ENCODE measurements at places on chromosomes 13 and 19.

GRCh38 chr19:17797424-17798201 is 2.7 kb downstream of the B3GNT3 start:
- DNase-seq, result peak; percentile 2

DNA sequence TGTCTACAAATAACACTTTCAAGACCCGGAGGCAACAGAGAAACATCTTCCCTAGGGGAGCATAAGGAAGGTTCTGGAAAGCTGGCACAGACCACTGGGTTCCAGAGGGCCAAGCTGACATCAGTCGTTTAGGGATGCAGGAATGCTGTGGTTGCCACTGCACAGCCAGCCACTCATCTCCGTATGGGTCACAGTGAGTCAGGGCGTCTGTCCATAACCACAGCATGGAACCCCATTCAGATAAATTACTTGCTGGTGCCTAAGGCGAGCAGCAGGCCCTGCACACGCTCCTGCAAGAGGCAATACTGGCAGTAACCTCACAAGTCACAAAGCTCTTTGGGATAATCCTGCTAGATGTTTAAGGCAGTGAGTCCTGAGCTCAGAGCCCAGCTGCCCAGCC is 140.9 kb upstream of the UBL3 start:
- peak; percentile 97 for DNase-seq

DNA sequence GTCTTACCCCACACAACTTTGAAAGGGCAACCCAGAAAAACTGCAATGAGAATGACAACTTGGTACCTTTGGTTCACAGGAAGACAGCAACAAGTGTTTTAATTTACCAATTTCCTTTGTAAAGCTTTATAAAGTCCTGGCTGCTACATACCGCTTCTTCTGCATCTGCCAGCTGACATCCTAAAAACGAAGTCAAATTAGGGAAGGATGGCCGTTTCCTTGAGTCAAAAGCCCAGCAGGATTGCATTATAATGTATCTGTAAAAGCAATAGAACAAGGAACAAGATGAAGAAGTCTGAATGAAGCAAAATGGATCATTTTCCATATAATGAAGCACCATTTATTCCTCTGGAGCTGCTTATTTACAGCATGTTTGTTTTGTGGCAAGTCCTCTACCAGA is 25.8 kb upstream of the URAD start:
- DNase-seq, result no peak

DNA sequence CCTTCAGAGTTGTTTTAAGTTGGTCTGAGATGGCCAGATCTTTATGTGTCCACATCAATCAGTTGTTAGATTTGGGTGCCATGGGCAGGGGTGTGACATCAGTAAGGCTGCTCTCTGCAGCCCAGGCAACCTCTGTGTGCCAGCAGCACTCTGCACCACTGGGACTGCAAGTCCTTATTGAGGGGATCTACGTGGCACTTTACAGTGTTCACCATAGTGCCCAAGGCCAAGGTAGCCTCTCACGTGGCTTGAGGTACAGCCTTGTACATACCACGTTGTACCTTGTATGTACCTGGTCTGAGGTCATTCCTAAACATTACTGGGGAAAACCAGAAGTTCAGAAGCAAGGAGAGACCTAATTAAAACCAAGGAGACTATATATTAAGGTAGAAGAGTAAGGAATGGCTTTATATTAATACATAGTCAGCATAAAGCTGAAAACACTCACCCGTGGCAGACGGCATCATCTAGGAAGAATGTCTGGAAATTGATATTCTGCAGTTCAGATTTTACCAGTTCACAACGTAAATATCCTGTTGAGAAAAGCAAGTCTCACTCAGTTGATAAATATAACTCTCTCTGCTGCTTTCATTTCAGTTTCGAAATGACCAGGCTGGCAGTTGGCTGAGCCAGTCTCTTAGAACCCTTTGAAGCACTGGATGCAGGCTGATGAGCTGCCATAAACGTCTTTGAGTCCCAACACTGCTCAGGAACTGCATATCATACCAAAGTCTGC is 128.8 kb downstream of the ZDHHC20 start:
- no peak for DNase-seq

DNA sequence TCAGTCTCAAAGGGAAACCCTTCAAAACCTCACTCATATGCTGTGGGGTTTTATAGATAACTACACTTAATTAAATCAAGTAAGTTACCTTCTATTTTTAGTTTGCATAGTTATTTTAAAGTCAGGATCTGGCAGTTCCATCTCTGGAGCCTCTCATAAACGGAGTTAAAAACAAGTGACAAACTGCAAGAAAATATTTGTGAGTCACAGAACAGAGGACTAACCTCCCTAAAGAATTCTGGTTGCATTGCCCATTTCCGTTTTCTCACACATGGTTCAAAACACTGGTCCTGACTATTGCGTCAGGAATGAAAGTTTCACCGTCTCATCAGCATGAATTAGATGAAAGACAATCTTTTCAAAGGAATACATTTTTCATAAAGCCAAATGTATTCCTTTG is 10.6 kb downstream of the RXFP2 start:
- DNase-seq, result peak; percentile 97

- DNase-seq, result no peak
Observed at GRCh38 chr19:39502640-39503417, 4.1 kb downstream of the DLL3 start.

DNA sequence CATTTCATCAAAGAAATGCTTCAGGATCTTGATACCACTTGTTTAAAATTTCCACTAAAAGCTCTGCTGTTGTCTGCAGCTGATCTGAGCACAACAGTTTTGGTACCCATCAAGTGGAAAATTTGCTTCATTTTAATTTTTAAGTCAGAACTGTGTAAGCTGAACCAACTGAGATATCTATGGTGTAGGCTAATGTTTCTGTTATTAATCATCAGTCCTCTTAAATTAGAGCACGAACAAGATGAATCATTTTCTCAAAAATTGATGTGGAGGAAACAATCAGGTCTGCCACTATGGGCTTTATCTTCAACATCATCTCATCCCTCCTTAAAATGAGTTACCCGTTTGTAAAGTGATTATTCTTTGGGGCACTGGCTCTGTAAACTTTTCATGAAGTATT is 221.5 kb upstream of the NBEA start:
- DNase-seq, result no peak

GRCh38 chr19:30682999-30683536 is 310.9 kb downstream of the ZNF536 start:
- DNase-seq, result peak; percentile 87

GRCh38 chr13:103884101-103884723 is 818.0 kb upstream of the SLC10A2 start:
- no peak for DNase-seq

DNA sequence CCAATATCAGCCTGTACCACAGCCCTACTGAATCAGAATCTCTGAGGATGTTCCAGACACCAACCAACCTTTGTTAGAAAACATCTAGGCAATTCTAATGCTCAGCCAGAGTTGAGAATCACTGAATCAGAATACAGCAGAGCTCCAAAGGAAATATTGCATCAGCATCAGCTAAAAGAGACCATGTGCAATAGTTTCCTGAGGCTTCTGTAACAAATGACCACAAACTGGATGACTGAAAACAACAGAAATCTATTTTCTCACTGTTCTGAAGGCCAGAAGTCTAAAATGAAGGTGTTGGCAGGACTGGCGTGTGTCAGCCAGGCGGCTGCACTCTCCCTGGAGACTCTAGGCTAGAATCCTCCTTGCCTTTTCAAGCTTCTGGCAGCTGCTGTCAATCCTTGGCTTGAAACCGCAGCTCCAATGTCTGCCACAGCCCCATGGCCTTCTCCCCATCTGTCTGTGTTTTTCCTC is 1.2 kb upstream of the DCT start:
- peak; percentile 58 for DNase-seq

- no peak for DNase-seq
Observed at GRCh38 chr13:53073711-53074110, 45.1 kb downstream of the OLFM4 start.

- no peak for DNase-seq
Observed at GRCh38 chr19:8316351-8317125, 4.6 kb downstream of the NDUFA7 start.

DNA sequence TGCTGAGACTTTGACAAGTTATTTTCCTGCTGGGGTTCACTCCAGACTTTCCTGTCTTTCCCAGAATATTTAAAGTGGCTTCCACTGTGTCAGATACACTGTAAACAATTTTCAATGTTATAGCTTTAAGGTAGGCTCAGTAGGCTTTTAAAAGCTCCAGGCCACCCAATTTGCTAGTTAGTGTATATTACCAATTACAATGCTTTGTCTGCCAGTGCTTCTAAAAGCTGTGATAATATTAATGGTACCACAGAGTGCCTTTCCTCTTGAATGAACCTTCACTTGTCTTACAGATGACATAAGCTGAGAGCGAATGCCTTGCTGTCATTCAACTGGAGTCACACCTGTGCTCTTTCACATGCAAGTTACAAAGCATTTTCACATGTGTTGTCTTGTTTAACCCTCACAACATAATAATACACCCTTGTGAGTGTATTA is 239.7 kb upstream of the HTR2A start:
- no peak for DNase-seq

- DNase-seq, result peak; percentile 85
Observed at GRCh38 chr19:55071129-55071502, 4.6 kb upstream of the EPS8L1 start.

DNA sequence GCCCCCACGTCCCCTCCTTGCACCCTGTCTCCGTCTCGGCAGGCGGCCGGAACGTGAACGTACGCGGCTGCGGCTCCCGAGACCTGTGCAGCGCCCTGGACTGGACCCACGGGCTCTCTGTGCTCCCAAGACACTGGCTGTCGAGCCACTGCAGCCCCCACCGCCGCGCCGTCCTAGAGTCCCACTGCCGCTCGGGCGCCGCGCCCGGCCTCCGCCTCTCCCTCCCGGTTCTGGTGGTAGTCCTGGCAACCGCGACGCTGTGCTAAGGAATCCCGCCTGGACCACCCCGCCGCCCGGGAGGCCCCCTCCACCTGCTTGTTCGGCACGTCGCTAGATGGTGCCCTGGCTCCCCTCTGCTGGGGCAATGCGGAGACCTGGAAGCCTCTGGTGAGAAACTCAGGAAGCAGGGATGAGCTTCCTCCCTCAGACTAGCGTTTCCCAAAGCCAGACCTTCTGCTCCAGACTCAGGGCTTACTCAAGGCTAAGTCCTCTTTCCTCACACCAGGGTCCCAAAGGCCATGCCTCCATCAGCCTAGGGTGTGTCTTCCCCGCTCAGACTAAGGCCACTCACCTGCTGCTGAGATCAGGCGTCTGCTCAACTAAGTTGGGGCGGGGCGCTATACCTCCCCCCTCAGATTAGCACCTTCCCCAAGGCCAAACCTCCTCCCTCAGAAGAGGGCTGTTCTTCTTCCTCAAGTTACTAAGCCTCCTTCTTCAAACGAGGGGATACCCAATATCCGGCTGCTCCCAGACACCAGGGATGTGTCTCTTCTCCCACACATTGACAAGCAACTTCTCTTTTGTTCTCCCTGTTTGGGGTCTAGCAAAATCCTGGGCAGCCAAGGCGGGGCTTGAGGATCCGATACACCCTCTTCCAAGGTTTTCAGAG is 16.1 kb upstream of the IRGC start:
- peak; percentile 20 for DNase-seq

- DNase-seq, result peak; percentile 89
Observed at GRCh38 chr13:93847162-93847561, 620.6 kb downstream of the GPC6 start.

GRCh38 chr19:55640577-55641425 is at the start of gene ZNF580:
ZNF580 (plus strand) TSS chr19:55641002; CDS start chr19:55642509, 1,507 bp downstream.
- peak; percentile 69 for DNase-seq

GRCh38 chr19:21677696-21678418 is 89.5 kb downstream of the ZNF100 start:
- no peak for DNase-seq

DNA sequence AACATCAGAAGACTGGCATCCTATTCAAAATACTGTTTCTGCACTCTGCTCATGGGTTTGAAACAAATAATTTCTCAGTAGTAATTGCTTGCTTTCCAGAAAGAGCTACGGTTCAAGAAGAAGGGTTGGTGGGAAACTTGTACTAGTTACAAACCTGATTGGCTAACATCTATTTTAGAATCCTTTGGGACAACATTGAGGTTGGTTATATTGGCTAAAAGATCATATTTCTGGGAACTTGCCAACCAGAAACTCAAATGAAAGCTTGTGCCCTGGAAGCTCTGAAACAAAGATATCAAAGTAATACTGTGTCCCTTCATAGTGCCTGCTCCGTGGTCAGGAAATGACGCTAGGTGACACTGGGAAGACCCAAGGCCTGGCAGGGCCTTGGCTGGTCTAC is 141.7 kb downstream of the LACC1 start:
- no peak for DNase-seq

GRCh38 chr19:35170359-35171061 is 16.0 kb downstream of the FXYD5 start:
- DNase-seq, result no peak

DNA sequence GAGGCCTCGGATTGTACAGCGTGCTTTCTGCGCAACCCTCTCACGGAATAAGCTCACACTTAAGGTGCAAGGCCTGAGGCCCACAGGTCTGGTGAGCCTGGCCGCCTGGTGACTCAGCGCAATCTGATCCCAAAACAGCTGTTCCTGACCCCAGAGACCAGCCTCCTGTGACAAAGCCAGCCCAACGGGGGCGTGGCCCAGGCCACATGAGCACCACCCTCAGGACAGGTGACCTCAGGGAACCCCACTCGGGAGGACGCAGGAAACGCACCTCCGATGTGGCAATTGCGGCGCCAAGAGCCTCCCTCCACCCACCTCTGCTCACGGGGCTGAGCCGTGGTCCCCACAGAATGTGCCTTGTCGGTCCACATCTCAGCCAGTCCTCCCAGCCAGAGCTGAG is 26.4 kb downstream of the GRTP1 start:
- no peak for DNase-seq

DNA sequence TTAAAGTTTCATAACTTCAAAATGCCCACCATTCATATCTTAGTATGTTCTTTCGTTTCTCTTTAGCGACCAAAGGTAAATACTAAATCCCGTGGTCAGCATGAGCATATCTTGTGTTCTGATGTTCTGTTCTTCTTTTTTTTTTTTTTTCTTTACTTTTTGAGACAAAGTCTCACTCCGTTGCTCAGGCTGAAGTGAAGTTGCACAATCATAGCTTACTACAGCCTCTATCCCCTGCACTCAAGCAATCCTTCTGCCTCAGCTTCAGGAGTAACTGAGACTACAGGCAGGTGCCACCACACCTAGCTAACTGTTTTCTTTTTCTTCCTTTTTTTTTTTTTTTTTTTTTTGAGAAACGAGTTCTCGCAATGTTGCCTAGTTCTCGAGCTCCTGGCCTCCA is 60.9 kb upstream of the ATP12A start:
- no peak for DNase-seq

GRCh38 chr13:64985075-64985474 is 2245.1 kb downstream of the PCDH9 start:
- DNase-seq, result no peak

- DNase-seq, result no peak
Observed at GRCh38 chr13:113951246-113951999, 22.5 kb downstream of the C13orf46 start.

GRCh38 chr13:26254583-26255111 is 718 bp downstream of the CDK8 start:
- peak; percentile 45 for DNase-seq

- no peak for DNase-seq
Observed at GRCh38 chr13:35343417-35343816, 133.1 kb downstream of the MAB21L1 start.
